Activated B cell treated with CpG ODN at 0.5 μM for 24 hours (primary cell): ENCODE measurements at places on chromosomes 5 and 9. TPM values are rescaled to one million over a fixed set of nuclear protein-coding genes. Genes with fewer than 3 reads are reported as not detected.

DNM1 gene
- total RNA-seq, result 0.81 and 0.86 TPM in 2 replicates

ANKRD34B gene
- total RNA-seq, result not detected in 2 replicates

GPR150 gene
- total RNA-seq, result 0.60 and 1.1 TPM in 2 replicates

DNA sequence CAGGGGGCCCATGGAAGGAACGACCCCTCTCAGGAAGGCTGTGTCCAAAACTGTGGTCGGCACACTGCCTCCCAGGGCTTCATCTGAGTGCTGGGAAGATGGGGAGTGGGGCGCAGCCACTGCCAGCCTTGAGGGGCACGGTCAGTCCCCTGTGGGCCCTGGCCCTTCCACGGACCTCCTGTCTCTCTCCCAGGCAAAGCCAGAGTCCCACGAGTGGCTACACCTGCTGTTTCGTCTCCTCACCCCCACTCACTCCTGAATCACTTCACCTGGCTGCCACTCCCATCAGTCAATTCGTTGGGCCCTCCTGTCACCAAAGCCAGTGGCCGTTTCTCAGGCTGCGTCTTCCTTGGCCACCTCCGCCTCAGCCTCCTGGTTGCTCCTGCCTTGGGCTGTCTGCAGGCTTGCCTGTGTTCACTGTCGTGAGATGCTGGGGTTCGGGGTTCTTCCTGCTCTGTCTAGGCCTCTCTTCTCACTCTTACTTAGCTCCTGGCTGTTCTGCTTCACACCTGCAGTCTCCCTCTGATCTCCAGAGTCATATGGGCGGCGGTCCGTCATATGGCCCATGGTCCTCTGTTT lies 58.8 kb upstream of the RNF130 start:
- no peak for DNase-seq

DNA sequence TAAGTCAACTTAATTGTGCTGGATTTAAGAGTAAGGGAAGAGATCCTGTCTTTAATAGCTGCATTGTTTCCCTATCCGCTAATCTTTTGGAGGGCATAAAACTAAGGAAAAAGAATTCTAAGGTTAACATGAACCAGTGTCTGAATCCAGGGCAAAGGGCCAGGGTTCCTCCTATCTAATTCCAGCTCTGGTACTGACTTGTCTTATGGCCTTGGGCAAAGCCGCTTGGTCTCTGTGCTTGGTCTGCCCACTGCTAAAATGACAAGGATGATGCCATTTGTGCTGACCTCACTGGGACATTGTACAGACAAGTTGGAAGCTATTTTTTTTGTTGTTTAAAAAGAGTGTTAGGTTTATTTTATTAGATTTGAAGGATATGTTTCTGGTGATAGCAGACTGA lies 334.7 kb upstream of the PIK3R1 start:
- no peak for DNase-seq

- no peak for DNase-seq
These were observed 67.6 kb upstream of the LHFPL2 start for GRCh38 chr5:78716206-78716605.

GRCh38 chr9:91817106-91817492 lies 132.9 kb downstream of the ROR2 start:
- no peak for DNase-seq

GRCh38 chr9:131323629-131324028 lies 34.1 kb downstream of the PLPP7 start:
- DNase-seq, result no peak

DNA sequence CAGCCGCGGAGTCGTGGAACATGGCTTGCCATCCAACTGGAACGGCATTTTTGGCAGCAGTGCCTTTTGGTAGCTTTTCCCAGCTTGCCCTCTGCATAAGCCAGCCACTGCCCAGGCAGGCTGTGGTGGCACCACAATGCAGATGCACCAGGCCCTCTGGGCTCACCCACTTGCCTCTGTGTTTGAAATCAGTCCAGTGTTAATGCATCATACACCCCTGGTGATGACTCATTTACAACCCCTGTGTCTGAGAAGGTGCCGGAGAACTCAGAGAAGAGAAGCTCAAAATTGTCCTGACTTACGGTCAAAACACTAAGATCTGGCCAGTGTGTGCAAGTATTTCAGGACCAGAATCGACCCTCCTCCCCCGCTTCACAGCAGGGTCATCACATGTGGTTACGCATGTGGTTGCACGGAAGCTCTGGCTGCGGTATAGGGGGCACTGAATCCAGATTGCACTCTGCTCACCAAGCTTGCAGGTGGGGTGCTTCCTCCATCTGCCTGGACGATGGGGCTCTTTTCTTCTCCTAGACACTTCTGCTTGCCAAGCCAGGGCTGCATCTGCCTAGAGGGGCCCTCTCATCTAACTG lies 66.5 kb upstream of the SMIM15 start:
- DNase-seq, result no peak
